ENCODE measurements at places on chromosomes 2 and 18. TPM values are rescaled to one million over a fixed set of nuclear protein-coding genes. Genes with fewer than 3 reads are reported as not detected.

DNA sequence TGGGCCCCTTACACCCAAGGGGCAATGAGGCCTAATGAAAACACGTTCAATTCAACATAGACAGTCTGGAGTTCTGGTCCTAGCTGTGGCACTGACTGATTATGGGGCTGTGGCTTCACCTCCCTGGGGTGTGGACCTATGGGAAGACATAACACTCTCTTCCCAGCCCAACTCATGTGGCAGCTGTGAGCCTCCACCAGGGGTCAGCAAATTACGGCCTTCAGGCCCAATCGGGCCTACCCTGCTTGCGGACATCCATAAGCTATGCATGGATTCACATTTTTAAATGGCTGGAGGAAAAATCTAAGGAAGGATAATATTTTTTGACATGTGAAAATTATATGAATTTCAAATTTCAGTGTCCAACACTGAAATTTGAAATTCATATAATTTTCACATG is 101.3 kb downstream of the LOXHD1 start:
- H3K4me3 ChIP-seq, result no peak overlapping the region
- no peak overlapping the region for H3K27ac ChIP-seq
- no peaks in the 10 kb centered on the region for H3K27me3 ChIP-seq
- H3K4me1 ChIP-seq, result no peaks in the 10 kb centered on the region
- H3K36me3 ChIP-seq, result no peaks in the 10 kb centered on the region

GRCh38 chr2:241112592-241112991 is 10.5 kb upstream of the MTERF4 start:
- DNase-seq, result no peak
- no peaks in the 10 kb centered on the region for H3K4me1 ChIP-seq
- no peaks in the 10 kb centered on the region for H3K36me3 ChIP-seq
- H3K4me3 ChIP-seq, result no peak overlapping the region

- no peak for DNase-seq
- H3K4me3 ChIP-seq, result no peak overlapping the region
- no peak overlapping the region for H3K27ac ChIP-seq
- H3K27me3 ChIP-seq, result no peaks in the 10 kb centered on the region
These were observed 75.3 kb downstream of the TANC1 start for GRCh38 chr2:159043710-159044109.

GRCh38 chr2:191845876-191846514 is 893 bp downstream of the CAVIN2 start:
- DNase-seq, result no peak
- H3K4me1 ChIP-seq, result 0 out of 2 replicates have a peak, but pooled peaks cover 7% of the 10 kb centered on the region
- no peak overlapping the region for H3K27ac ChIP-seq

Gene C2orf78
- not detected for total RNA-seq
